ENCODE measurements at places on chromosomes 16 and 17.

GRCh38 chr16:27403601-27403992 is 1.6 kb downstream of the IL21R start:
- DNase-seq: no peak

- DNase-seq: no peak
Observed at GRCh38 chr17:77096570-77097214, 44.1 kb upstream of the SEC14L1 start.

DNA sequence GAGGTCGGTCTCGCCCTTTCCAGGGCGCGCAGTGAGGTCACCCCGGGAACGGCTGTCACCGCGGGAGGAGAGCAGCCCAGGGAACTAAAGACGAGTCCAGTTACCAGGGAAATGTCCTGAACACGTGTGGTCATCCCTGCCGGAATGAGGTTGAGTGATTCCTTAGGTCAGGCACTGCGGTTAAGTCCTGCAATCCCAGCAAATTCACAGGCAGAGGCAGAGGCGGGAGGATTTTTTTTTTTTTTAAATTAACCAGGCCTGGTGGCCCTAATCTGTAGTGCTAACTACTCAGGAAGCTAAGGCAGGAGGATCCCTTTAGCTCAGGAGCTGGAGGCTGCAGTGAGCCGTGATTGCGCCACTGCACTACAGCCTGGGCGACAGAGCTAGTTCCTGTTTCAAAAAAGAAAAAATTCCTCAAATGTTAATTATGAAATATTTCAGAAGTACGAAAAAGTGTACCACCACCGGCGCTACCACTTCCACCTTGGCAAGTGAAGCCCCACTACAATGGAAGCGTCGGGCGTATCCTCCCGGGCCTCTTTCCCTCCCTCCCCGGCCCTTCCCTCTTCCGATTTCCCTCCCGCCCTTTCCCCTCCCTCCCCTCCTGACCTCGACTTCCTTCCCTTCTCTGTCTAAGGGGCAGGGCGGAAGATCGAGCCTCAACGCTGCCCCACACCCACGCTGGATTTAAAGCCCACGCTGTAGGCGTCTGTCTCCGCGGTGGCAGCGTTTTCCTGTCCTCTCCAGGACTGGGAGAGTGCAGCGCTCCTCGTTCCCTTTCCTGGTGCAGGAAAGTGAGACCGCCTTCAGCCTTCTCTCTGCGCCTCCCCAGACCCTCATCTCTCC is 27.3 kb downstream of the SLFN11 start:
- peak; percentile 26 for DNase-seq

- DNase-seq: no peak
Observed at GRCh38 chr16:85347213-85347591, 234.9 kb upstream of the CIBAR2 start.

- DNase-seq: peak; percentile 65
Observed at GRCh38 chr17:39235555-39236449, 10.1 kb upstream of the STAC2 start.

DNA sequence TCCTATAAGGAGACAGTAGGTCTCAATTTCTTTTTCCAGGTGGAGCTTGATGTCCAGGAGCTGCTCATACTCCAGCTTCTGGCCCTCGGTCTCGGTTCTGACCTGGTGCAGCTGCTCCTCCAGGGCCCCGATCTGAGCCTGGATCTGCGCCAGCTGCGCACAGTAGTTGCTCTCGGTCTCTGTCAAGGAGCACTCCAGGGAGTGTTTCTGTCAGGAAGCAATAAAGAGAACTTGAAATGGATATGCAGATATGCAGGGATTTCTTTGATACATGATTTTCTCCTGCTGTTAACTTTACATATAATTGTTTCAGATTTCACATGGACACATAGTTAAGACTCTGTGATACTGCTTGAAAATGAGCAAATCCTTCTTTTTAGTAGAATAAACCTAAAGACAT is 4.7 kb downstream of the KRT25 start:
- no peak for DNase-seq

GRCh38 chr17:12388226-12388625 is 277.5 kb upstream of the MYOCD start:
- DNase-seq: peak; percentile 56

DNA sequence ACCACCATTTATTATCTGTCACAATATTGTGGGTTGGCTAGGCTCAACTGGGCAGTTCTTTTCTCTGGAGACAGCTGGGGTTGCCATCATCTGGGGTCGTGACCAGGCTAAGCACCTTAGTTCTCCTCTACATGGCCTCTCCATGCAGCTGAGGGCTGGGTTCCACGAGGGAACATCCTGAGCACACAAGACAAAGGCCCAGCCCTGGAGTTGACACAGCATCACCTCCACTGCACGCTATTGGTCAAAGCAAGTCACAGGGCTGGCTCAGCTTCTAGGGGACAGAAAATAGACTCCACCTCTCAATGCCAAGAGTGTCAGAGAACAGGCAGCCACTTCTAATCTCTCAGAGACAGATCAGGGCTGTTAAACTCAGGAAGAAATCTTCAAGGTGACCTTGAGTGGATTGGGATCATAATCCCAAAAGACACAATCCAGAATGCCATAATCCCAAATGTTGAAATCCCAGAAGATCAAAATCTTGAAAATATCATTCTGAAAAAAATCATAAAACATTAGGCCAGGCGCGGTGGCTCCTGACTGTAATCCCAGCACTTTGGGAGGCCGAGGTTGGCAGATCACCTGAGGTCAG is 13.0 kb upstream of the USP10 start:
- DNase-seq: no peak

DNA sequence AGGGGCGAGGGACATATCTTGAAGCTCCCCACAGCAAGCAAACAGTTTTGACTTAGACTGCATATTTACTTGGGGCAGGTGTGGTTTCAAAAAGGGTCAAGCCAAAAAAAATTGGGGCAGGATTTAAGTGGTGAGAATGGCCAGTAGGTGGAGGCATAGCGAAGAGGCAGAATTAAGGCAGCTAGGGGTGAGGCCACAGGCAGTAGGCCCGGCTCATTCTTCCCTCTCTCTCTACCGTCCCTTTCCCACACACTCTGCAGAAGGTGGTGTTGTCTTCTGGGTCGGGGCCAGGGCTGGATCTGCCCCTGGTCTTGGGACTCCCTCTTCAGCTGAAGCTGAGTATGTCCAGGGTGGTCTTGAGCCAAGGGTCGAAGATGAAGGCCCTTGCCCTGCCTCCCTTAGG is 2.6 kb downstream of the SHBG start:
- DNase-seq: no peak

GRCh38 chr16:76294396-76295214 is 17.4 kb downstream of the CNTNAP4 start:
- DNase-seq: no peak

DNA sequence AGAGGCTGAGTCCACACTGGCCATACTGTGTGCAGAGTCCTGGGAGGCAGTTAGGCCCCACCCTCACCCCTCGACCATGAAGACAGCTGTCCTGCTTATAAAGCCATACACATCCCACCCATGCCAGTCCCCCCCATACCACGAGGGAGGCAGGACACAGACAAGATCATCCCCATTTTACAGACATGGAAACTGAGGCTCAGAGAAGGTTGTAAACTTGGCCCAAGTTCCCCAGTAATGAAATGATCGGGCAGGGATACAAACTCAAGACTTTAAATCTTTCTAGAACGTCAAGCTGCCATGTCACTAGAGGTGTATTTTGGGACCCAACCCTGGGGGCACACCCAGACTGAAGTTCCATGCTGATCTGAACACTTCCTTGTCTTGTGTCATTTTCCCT is 16.5 kb downstream of the HID1 start:
- no peak for DNase-seq

GRCh38 chr17:80026359-80027042 is 9.2 kb downstream of the TBC1D16 start:
- no peak for DNase-seq

DNA sequence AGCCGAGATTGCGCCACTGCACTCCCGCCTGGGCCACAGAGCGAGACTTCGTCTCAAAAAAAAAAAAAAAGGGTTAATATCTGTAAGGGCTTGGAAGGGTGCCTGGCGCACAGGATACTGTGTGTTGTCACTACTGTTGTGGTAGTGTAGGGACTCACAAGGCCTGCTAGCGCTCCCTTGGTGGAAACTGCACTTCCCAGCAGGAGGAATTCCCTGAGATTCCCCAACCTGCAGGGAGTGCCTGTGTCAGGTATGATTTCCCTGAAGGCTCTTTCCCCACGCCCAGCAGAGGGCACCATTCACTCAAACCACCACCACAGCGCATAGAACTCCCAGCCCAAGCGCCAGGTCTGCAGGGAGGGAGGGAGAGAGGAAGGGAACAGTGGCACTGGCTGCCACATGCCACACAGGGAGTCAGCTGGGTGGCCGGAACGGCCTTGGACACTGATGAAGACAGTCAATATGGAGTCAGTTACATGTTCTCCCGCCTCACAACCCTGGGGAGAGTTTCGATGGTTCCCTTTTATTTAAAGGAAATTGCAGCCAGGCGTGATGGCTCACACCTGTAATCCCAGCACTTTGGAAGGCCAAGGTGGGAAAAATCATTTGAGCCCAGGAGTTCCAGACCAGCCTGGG is 32.7 kb upstream of the CDH1 start:
- peak; percentile 82 for DNase-seq

DNA sequence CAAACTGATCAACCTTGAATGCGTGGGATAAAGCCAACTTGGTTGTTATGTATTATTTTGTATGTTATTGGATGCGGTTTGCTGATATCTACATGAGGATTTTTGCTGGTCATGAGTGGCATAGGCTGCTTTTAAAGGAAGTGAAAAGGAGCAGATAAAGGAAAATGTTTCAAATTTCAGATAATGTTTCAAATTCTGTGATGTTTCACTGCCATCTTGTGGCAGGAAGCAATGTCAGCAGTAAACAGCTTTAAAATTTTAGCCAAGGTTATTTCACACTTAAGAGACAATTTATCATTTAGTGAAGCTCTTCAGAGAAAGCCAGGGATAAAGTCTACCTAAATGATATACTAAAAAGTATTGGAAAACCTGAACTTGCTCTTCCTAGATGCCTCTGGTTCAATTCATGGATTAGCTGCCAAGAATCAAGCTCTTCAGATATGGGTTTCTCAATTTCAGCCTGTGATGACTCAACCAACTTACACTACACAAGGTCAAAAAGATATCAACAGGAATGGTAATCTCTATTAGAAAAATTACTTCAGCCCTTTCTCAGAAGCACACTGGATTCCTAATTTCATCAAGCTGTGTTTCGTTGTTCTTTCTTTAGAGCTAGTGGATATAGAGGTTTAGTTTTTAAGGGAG is 136.0 kb upstream of the C17orf78 start:
- DNase-seq: peak; percentile 15

- DNase-seq: peak; percentile 19
Observed at GRCh38 chr17:49748791-49749190, 15.1 kb downstream of the FAM117A start.

- DNase-seq: no peak
Observed at GRCh38 chr16:10965440-10966061, 21.2 kb downstream of the CLEC16A start.
